Cerebellar nuclear complex (tissue), 1 donor: ENCODE measurements at places on chromosomes 3 and 15.

- no peak for DNase-seq
Measured at GRCh38 chr3:129323651-129324294, 45.1 kb downstream of the HMCES start.

GRCh38 chr15:101103598-101103997 lies 148.2 kb downstream of the CHSY1 start:
- DNase-seq, result no peak

DNA sequence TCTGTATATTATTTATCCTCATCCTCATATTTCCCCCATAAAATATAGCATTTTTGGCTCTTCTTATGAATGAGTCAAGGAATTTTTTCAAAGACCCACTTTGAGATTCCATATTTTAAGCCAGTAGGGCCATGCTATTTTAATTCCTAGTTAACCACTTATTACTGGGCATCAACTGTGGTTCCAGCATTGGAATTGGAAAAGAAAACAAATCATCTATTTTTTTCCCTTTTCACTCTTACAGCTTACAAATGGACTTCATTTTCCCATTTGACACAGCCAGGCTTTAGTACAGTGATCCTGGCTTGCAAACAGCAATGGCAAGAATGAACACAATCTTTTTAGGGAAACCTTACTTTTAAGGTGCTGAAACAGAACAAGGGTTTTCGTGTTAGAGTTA lies 19.4 kb upstream of the PLCL2 start:
- no peak for DNase-seq

GRCh38 chr3:49721896-49722781 lies 1.6 kb downstream of the GMPPB start:
- no peak for DNase-seq

DNA sequence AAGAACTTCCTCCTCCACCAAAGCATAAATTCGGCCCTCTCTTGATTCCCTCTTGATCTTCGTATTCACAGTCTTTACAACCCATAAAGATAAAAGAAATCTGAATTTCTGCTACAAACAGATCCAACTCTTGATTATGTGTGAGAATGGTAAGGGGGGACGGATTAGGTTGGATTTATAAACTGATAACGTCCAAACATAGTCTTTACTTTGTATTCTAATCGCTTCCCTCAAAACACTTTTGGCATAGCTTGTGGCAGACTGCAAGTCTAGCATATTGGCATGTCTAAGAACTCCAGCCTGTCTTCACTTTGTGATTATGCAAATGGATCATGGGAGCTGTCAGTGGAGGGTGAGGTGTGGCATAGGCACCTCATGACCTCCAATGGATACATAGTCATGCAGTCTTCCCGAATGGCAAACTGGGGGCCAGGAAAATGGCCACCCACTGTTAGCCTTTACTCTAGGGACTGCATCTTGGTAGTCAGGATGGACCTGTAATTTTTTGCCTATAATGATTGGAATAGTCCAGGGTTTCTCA lies 24.3 kb upstream of the GPR171 start:
- DNase-seq, result no peak

DNA sequence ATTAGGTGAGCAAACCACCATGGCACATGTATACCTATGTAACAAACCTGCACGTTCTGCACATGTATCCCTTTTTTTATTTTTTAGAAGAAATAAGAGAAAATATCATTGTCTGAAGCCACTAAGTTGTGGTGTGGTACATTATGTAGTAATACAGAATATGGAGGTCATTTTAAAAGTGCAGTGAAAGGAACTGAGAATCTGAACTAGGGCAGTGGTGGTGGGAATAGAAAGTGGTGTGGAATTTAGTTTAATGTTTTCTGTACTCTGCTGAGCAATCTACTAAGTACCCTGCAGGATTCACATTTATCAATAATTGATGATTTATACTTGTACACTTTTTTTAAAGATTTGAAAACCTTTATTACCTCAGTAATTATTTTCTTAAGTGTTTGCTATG lies 283.5 kb downstream of the CHL1 start:
- no peak for DNase-seq

GRCh38 chr3:79534727-79535126 lies 233.1 kb downstream of the ROBO1 start:
- no peak for DNase-seq

- no peak for DNase-seq
Measured at GRCh38 chr15:39914977-39915376, 5.1 kb downstream of the GPR176 start.

- DNase-seq, result no peak
Measured at GRCh38 chr15:27176785-27177406, 205.9 kb downstream of the GABRG3 start.

DNA sequence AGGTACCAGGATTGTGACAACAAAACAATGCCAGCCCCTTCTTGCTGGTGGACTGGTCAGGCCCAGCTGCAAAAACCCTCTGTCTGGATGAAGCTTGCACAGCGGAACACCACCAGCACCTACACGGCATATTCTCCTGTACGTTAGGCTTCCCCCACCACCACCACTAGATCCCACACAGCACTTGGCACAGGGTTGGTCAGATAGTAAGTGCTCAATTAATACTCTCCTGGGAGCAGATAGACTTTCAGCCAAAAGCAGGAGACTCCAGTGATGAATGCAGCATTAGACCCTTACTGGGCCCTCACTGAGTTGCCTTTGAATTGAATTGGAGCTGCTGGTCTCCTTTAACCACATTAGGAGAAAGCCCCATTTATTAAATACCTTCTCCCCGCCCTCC lies 97.9 kb downstream of the CPN2 start:
- DNase-seq, result no peak

DNA sequence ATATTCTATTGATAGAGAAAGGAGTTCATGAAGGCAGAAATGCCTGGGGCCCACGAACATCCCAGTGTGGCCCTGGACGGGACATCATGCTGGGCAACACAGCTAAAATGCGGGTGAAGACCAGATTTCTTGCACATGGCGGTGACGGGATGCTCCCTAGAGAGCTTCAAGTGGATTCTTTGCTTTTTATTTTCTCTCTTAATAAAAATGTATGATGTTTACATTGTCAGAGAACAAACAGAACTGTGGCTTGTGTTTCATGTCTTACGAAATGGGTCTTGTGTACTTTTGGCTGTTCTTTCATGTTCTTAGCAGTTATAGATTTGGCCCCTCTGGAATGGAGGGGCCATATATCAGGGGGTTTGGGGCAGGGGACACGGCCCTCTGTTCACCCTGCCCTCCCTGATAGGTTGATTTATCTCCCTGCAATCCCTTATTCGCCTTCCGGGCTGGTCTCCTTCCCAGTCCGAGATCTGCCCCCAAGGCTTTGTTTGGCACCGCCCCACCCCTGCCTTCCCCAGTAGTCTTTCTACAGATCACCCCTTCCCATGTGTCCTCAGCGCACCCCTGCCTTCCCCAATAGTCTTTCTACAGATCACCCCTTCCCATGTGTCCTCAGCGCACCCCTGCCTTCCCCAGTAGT lies 68.7 kb upstream of the CGNL1 start:
- no peak for DNase-seq

DNA sequence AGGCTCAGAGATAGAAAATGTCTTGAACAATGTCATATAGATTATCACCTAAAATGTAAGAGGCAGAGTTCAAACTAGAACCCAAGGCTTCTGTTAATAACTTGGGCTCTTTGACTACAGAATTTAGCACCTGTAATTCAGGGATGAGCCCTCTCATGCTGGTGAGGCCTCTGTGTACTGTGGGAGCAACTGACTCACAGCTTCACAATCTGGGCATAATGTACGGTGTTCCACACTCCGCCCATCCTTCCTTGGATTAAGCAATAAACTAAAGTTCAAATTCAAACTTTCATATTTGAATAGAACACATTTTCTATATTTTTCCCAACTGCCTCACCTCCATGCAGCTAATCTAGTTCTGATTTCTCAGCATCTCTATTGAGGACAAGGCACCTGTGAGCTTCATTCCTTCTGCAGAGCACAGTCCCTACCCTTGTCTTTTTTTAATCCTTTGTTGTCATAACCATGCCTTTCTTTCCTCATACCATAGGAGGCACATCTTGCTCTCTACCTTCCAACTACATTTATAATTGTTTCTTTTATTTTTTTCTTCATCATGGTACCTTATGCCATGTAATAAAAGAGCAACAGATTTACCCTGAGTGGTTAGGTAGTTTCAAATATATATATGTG lies 392.1 kb downstream of the NLGN1 start:
- DNase-seq, result no peak

DNA sequence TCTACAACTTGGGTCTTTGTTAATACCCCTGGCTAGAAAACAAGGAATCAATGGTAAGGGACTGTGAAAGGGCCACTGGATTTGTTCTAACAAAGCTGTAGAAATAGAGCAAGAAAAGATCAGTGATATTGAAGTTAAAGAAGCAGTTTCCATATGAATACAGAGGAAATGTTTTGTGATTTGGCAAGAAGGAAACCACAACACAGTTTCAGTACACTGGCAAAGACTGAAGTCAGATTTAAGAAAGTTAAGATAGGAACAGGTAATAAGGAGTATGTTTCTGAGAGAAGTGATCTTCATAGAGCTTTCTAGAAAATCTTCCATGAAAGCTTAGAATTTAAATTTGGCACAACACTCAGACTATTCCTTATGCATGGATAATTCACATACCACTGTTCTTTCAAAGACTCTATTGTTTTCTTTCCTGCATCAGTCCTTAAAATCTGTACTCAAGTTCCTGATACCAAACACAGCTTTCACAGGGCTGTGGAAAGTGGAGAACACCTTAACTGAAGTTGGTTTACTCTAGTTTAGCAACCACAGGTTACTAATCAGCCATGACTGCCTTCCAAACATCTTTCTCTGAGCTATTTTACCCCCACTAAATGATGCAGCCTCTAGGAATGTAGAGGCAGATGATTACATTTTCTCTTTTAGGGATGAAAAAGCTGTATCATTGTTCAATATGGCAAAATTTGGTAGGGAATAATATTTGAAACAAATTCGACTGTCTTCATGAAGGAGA lies 32.4 kb upstream of the ALCAM start:
- DNase-seq, result no peak

- no peak for DNase-seq
Measured at GRCh38 chr15:101185770-101186169, 66.1 kb downstream of the CHSY1 start.

DNA sequence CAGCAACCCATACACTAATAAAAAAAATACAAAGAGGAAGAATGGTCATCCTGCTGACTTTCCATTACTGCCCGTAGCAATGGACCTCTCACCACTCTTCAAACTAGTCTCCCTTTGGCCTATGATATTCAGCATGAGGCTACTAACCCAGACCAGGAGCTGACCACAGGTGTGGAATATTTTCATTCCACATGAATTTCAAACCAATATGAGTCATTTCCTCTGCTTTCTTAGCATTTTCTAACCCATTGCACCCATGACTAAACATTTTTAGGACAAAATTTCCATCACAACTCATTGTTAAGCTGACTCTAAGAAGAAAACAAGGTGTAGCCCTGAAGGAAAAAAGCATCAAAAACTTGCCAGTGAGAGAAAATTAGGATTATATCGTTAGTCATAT lies 34.0 kb upstream of the ZPLD1 start:
- no peak for DNase-seq

DNA sequence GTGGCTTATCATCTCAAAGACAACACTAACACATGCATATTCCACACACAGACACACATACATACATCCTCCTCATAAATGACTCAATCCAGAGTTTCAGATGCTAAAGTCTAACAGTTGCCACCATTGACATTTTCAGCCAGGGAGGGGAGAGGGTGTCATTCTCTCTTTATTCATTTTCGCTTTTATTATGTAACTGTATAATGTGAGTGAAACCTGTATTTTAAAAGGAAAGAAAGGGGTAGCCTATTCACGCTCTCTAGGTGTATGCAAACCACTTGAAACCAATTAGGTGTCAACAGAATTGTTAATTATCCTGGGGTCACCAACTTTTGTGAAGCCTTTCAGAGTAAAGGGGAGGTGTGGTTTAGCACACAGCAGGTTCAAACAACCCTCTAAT lies 1282.9 kb downstream of the ROBO2 start:
- DNase-seq, result no peak

DNA sequence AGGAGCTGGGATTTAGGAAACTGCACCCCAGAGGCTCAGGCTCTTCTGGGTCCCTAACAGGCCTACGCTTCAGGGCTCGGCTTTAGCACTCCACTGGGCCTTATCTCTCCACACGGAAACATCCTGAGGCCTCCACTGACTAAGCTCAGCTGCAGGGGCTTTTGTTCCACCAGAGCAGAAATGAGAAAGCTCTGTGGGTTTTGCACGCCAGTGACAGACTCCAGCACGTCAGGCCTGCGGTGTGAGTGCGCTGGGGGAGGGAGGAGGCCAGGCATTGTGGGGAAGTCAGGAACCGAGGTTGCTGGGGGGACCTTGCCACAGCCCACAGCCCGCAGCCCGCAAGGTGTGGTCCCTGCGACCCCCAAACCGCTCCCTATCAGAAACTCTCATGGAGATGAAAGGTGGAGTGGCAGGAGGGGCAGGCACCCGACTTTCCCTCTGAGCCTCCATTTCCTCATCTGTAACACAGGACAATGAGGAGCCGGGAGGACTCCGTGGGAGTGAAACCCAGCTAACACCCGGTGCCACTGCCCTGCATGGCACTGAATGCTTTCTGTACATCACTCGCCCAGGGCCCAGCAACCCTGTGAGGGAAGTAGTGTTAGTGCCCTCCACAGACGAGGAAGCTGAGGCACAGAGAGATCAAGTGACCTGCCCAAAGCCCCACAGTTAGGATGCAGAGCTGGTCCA lies 106.5 kb downstream of the TPRA1 start:
- no peak for DNase-seq

DNA sequence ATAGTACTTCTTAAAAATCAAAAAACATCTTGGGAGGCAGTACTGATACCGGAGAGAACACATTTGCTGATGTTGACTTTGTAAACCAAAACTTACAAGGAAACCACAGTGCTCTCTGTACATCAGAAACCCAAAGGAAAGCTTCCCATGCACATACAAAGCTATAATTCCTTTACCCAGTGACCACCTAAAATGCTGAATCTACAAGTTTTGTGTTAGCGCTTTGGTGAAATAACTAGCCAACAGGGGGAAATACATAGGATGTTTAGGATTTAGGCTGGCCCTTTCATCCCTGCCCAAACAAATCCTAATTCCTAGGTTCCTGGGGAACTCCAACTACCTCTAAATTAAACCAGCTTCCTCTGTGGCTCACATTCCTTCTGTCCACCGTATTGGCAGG lies 15.3 kb upstream of the SPG21 start:
- DNase-seq, result no peak
